ENCODE measurements at places on chromosomes 3 and 15. TPM values are rescaled to one million over a fixed set of nuclear protein-coding genes. Genes with fewer than 3 reads are reported as not detected.

GASK1A gene
- total RNA-seq = 0.08 TPM

DNA sequence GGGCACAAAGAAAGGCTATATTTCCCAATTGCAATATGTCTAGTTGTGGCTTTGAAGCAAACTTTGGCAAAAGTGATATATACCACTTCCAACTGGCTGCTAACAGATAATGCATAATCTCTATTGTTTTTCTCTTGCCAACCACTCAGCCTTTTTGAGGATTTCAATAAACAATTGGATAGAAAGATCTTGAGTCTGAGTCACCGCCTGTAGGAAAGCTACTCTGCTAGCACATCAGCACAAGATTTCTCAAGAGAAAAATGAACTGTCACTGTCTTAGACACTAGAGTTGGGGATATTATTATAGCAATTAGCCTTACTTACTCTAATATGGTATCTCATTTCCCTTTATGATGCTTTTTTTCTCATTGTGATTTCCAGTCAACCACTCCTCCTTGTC, 119.7 kb downstream of the SST start:
- DNase-seq = no peak

- DNase-seq = no peak
Measured at GRCh38 chr3:149280671-149281349, 52.6 kb downstream of the TM4SF18 start.

DNA sequence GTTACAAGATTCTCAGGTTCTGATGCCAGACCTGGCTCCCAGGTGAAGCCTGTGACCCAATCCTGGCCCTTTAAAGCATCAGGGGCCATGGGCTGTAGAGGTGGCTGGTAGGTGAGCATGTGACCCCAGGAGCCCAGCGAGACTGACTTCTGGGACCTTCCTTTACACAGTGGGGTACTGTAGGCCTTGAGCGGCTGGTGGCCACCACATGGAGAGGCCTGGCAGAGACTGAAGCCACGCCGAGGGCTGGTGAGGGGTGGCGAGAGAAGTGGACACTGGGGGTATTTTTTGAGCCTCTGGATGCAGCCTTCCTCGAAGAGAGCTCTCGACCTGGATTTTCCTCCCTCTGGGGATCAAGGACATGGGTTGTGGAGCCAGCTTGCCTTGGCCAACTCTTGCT, 71.2 kb upstream of the ITGA11 start:
- DNase-seq = no peak

GRCh38 chr15:89774492-89774891, 1.6 kb upstream of the MESP2 start:
- no peak for DNase-seq

- no peak for DNase-seq
Measured at GRCh38 chr3:194865615-194866014, 179.9 kb downstream of the FAM43A start.

- no peak for DNase-seq
Measured at GRCh38 chr3:346186-346585, 149.6 kb downstream of the CHL1 start.

- no peak for DNase-seq
Measured at GRCh38 chr3:28326458-28326926, 22.0 kb upstream of the ZCWPW2 start.

DNA sequence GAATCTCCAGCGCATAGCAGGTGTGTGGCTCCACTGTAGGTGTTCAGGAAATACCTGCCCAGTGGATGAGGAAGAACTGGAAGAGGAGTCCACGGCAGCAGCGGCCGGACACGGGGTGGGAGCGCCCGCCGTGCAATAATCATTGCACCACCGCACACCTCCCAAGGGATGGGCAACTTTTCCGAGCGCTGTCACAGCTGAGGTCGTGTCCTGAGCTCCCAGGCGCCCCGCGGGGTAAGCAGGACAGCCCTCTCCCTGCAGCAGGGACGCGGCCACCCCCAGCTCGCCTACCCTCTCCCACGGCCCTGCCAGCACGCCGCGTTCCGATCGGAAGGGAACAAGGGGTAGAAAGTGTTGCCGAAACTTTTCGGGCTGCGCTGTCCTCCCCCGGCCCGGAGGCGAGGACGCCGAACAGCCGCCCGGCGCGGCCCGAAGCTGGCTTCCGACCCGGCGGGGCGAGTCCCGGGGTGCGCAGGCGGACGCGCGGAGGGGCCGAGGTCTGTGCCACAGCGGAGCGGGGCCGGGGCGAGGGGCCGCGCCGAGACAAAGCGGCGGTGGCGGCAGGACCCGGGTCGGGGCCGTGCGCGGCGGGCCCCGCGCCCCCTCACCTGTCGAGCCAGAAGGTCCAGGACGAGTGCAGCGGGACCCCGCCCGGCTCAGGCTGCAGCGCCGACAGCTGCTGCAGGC, 475 bp downstream of the EIF4E3 start:
- no peak for DNase-seq
